Stimulated activated CD4-positive, alpha-beta T cell treated with anti-CD3 and anti-CD28 coated beads, Interleukin-2, amount 100 ng/mL, for 4 hours (primary cell): ENCODE measurements at places on chromosomes 13 and 19.

GRCh38 chr19:16104722-16105121 lies 7.0 kb upstream of the RAB8A start:
- DNase-seq, result no peak

- no peak for DNase-seq
Measured at GRCh38 chr19:17790059-17790780, 4.7 kb upstream of the B3GNT3 start.

GRCh38 chr13:59398127-59398526 lies 765.6 kb downstream of the DIAPH3 start:
- no peak for DNase-seq

DNA sequence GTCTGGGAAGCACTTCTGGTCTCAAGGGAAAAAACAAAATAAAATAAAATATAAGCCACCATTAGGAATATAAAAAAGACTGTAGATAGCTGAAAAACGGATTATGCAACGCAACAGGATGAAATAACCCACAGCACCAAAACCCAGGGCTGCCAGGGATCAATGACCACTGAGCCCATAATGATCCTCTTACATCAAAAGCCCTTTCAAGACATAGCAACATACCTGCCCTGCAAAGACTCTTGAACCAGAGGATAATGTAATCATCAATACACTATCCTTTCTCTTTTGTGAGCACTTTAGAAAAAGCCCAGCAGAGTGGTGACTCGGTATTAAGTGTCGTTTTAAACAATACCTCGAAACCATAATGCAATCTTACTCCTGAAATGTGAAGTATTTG lies 235.0 kb upstream of the SOX21 start:
- DNase-seq, result no peak

DNA sequence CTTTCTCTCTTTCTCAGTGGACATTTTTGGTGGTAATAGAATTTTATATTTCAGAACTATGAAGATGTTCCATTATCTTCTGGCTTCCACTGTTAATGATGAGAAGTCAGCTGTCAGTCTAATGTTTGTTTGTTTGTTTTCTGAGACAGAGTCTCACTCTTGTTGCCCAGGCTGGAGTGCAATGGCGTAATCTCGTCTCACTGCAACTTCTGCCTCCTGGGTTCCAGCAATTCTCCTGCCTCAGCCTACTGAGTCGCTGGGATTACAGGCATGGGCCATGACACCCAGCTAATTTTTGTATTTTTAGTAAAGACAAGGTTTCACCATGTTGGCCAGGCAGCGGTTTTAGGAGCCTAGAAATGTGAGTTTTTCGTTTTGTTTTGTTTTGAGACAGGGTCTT lies 4.7 kb downstream of the ZNF317 start:
- DNase-seq, result no peak

- DNase-seq, result no peak
Measured at GRCh38 chr13:32210101-32210500, 105.1 kb downstream of the ZAR1L start.

DNA sequence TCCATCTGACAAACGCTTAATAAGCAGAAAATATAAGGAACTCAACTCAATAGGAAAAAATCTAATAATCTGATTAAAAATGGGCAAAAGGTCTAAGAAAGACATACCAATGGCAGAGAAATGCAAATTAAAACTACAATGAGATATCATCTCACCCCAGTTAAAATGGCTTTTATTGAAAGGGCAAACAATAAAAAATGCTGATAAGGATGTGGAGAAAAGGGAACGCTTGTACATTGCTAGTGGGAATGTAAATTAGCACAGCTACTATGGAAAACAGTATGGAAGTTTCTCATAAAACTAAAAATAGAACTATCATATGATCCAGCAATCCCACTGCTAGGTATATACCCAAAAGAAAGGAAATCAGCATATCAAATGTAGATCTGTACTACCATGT lies 508.8 kb upstream of the GPC6 start:
- DNase-seq, result no peak

DNA sequence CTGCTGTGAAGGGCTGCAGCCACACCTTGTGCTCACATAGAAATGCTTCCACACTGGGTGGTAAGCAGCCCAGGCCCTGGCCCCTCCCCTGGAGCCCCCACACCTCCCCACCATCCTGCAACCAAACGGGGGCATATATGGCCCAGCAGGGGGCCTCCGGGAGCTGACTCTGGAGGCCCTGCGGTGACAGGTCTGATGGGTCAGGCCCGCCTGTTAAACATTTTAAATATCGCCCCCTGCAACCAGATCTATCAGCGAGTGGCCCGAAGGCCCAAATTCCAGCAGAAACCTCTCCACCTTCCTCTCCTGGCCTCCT lies 48.0 kb upstream of the KATNAL1 start:
- DNase-seq, result peak; percentile 10

- no peak for DNase-seq
Measured at GRCh38 chr13:91046715-91047327, 300.7 kb upstream of the MIR17HG start.

- no peak for DNase-seq
Measured at GRCh38 chr19:5006201-5006600, 37.3 kb downstream of the KDM4B start.

DNA sequence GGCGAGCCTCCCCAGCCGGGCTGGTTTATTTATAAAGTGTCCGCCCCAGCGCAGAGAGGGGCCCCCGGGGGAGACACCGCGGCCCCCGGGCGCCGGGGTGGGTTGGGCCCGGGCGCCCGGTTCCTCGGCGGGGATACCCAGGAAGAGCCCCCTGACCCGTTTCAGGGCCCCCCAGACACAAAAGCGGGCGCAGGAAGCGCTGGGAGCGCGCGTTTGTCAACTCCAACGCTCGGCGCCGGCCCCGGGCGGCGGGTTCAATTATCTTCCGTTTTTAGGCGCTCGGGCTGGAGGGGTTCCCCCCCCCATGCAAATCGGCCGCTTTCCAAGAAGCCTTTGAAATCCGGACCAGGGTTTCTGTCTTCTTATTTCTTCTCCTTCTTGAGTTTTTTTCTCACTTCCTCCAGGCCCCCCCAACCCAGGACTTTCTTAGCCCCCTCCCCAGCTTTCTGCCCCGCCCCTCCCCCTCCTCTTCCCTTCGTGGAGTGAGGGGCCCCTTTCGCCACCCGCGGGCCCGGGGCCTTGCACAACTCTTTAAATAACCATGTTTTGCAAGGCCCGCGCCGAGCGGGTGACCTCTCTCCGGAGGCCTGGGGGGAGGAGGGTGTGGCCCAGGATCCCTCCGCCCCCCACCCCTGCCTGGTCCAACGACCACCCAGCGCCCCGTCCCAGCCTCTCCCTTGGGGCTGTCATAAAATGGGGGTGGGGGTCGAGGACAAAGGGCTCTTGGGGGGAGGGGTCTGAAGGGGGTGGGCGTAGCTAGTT lies 935 bp downstream of the ARID3A start:
- no peak for DNase-seq

DNA sequence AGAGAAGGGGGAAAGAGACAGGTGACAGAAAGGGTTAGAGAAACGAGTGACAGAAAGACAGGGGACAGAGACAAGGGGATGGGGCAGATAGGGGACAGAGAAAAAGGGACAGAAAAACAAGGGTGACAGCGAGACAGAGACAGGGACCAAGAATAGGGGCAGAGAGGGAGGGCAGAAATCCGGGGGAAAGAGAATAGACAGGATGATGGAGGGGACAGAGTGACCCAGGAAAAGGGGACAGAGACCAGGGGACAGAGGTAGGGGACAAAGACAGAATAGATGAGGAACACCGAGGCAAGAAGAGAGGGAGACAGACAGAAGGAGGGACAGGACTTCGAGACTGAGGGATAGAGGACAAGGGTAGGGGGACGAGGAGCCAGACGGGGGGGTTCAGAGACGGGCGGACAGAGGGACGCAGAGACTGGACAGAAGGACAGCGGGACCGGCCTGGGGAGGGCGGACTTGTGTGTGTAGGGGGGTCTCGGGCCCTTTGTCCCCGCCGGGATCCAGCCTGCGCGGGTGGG lies 593 bp downstream of the CADM4 start:
- DNase-seq, result no peak

- DNase-seq, result no peak
Measured at GRCh38 chr13:50586414-50587083, 256.9 kb downstream of the DLEU7 start.

GRCh38 chr13:63605962-63606361 lies 2190.3 kb upstream of the PCDH20 start:
- DNase-seq, result no peak

- no peak for DNase-seq
Measured at GRCh38 chr19:6241680-6242377, 37.9 kb downstream of the MLLT1 start.

DNA sequence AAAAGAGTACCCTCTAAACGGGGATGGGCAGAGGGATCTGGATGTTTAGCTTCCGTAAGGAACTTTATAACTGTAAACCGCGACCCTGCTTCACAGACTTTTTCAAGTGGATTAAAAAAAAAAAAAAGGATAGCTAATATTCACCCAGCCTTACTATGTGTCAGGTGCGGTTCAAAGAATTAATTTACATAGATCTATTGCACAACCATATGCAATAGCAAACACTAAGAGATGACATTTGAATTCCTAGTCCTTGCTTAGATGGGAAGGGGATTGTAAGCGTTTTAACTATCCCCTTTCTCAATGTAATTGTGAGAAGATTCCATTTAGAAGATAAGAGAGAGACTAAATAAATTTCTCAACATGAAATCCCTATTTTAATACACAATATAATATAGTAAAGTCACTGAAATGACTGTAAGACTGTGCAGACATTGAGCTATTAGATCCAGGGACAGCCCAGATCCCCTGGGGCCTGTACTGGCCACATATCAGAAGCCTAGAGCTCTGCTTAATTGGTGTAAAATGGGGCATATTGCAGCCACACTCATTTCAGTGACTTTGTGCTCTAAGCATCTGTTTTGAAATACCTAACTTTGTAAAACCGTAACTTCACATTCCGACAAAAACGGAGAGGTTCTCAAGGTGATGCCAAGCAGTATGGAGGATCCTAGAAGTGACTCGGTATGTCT lies 13.6 kb downstream of the LATS2 start:
- no peak for DNase-seq

DNA sequence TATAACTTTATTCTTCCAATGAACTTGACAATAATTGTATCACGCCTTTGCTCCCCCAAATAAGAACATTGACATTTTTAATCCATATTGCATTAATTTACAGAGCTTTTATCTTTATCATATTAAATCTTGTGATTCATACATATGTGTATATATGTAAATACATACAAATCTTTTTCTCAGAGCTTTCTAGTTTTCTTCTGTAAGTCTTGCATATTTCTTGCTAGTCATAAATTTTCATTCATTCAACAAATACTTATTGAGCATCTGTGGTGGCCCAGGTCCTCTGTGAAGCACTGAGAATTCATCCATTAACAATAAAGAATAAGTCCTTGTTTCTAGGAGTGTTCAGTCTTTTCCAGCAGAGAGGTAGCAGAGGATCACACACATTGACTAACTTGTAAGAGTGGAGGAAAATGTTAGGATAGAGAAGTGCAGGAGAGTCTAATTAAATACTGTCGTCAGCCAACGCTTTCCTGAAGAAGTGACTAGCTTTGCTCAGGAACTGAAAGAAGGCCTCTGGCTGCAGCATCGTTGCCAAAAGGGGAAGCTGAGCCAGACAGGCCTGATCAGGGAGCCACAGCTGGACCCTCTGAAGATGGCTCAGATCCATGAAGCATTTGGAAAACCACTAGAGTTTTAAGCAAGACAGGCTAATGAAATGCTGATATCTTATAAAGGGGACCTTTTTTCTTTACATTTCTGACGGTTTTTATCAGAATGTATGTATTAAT lies 38.6 kb upstream of the LAMP1 start:
- DNase-seq, result no peak

DNA sequence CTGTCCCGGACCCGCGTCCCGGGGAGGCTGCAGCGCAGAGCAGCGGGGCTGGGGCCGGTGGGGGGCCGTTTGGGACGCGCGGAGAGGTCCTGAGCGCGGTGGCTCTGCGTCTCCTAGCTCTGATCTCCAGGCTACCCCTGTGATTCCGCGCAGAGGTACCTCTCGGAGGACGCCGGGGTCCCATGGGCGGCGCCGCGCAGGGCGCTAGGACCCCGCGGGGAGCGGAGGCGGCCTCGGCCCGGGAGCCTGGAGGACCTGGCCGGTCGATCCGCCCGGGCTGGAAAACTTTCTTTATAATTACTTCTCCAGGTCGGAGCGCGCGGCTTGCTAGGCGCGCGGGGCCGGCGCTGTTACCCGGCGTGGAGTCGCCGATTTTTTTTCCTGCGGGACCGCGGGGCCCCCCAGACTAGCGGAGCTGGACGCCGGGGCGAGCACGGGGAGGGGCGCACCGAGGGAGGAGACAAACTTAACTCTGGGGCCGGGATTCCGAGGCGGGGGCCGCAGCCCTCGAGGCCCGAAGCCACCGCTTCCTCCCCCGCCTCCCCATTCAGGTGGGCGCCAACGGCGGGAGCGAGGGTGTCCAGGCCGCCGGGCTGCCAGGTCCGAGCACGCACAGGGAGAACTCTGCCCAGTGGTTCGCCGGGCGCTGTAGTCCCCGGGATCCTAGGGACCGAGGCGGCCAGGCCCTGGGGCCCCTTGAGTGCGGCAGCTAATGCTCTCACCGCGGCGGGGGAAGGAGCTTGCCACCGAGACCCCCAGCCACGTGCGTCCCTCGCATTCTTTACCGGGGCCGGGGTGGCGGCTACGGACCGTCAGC lies 848 bp upstream of the CEBPA start:
- DNase-seq, result no peak

- no peak for DNase-seq
Measured at GRCh38 chr19:49864890-49865289, 2.5 kb downstream of the PNKP start.

- no peak for DNase-seq
Measured at GRCh38 chr19:38228491-38229439, 4.7 kb upstream of the DPF1 start.

DNA sequence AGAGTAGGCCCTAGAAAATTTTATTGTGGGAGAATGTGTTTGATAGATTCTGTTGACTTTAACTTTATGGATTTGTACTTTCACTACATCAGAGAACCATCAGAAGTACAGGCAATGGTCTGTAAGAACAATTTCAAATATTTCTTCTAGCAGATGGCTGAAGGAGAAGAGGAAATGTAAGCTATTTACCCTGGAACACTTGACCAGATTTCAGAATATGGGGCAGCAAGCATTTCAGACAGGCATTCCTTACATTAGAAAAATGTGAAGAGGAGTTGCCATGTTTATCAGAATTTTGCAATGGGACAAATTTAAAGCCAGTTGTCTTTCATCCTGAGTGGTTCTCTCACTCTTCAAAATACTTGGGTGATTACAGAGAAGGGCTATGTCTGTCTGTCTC lies 7.5 kb downstream of the FRY start:
- DNase-seq, result no peak
